ENCODE measurements at places on chromosomes 7 and 10. TPM values are rescaled to one million over a fixed set of nuclear protein-coding genes. Genes with fewer than 3 reads are reported as not detected.

- DNase-seq: no peak
Observed at GRCh38 chr7:80719261-80719660, 80.8 kb downstream of the CD36 start.

DNA sequence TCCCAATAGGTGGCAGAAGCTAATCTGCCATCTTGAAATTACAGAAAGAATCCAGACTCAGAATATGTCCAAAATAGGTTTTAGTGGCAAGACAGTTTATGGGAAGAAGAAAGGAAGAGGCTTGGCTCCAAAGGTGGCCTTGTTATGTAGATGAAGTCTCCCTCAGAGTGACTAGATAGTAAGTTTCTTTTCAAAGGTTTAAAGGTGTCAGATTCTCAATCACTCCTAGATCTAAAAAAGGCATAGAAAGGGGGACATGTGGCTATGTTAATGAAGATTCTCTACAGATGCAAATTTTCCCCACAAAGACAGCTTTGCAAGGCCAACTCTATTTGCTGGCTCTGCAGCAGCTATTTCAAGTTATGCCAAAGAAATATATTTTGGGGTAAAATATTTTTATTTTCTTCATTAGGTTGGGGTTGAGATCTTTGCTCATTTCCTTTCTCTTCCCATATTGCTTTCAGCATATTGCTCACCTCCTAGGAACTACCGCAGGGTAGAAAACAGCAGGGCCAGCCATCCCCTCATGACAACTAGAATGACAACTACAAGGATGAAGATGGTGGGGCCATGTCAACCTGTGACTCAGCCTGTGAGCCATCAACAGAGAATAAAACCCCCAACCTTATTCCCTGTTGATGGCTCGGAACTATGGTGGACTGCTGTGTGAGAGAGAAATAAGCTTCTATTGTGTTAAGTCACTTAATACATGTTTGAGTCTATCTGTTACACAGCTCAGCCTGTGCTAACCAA, 274.0 kb upstream of the GALNT17 start:
- no peak for DNase-seq

Gene HTR5A
- polyA plus RNA-seq: not detected

DNA sequence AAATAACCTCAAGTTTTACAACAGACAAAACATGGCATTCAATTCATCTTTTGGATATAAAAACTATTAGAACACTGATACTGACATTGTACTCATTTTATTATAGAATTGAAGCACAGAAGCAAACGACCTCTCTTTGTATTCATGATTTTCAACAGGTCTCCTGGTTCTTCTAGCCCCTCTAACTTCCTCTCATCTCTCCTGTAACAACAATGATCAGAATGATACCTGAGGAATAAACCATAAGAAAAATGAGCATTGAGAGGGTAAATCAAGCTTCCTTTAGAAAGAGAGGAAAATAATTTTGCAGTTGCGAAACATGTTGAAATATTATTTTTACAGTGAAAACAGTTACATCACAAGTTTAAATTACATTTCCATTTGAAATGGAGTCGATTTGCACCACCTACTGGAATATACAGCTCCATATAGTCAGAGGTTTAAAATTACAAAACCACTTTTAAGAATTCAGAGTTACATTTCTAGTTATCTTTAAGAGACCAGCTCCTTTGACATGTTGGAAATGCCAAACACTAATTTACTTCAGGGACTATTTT, 17.5 kb upstream of the TEX36 start:
- DNase-seq: no peak

- no peak for DNase-seq
Observed at GRCh38 chr10:129398711-129399141, 68.3 kb upstream of the MGMT start.

GRCh38 chr10:36383349-36383748, 741.3 kb upstream of the FZD8 start:
- DNase-seq: no peak

Gene HECW1
- polyA plus RNA-seq: not detected

Gene TRIM4
- 17.9 TPM for polyA plus RNA-seq

GRCh38 chr10:235915-236314, 100.7 kb downstream of the ZMYND11 start:
- DNase-seq: no peak

Gene SPDYE8
- not detected for polyA plus RNA-seq

Gene TMEM60
- polyA plus RNA-seq: 27.6 TPM

DNA sequence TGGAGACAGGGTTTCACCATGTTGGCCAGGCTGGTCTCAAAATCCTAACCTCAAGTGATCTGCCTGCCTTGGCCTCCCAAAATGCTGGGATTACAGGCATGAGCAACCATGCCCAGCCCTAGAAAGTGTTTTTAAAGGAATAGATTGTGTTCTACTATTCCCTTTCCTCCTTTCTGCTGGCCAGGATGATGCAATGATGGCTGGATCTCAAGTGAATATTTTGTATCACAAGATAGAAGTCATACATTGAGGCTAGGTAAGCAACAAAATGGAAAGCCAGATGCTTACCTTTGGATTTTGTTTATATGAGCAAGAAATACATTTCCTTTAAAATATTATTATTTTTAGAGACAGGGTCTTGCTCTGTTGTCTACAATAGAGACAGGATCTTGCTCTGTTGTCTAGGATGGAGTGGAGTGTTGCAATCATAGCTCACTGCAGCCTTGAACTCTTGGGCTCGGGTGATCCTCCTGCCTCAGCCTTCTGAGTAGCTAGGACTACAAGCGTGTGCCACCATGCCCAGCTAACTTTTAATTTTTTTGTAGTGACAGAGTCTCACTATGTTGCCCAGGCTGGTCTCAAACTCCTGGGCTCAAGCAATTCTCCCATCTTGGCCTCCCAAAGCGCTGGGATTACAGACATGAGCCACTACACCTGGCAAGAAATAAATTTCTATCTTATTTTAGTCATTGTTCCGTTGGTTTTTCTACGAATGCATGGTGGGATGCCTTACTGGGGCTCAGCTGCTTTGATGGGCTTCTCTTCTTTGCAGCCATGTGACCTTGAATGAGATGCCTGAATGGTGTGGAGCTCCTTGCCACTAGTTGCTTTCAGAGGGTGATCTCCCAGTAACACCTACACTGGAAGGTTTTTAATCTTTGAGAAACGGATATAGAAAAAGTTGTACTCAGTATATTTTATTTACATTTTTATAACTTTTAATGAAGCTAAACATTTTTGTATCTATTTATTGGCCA, 5.8 kb upstream of the AEBP1 start:
- no peak for DNase-seq

Gene MYL10
- not detected for polyA plus RNA-seq

GRCh38 chr7:47092336-47092735, 489.6 kb downstream of the TNS3 start:
- DNase-seq: no peak

Gene ZNF736
- 1.3 TPM for polyA plus RNA-seq

DNA sequence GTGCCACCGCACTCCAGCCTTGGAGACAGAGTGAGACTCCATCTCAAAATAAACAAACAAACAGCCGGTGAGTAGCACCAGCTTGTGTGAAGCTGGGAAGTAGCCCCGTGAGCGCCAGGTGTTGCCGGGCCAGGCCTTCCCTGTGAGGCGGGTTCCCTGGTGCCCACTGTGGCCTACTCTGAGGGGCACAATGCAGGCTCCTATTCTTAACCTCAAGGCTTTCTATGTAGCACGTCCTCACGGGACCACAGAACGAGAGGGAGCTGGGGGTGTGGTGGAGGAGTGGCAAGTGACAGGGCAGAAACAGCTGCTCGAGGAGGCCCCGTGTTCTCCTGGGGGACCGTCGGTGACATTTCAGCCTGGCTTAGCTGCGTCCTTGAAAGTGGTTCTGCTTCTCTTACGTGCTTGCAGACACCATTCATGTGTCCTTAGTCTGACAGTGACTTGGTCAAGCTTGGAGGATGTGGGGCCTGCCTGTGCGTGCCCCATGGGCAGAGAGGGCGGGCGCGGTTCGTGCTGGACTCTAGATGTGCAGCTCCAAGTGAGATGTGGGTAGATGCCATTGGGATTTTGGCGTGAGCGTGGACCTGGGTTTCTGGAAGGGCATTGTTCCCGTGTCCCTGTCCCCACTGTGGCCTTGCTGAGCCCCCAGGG, 116.6 kb downstream of the NKX6-2 start:
- no peak for DNase-seq

GRCh38 chr10:44006771-44007170, 358.1 kb upstream of the ZNF32 start:
- DNase-seq: no peak

Gene CRHR2
- polyA plus RNA-seq: not detected

- DNase-seq: no peak
Observed at GRCh38 chr10:122078965-122079795, 90.2 kb downstream of the TACC2 start.

Gene NFE2L3
- 10.6 TPM for polyA plus RNA-seq

- DNase-seq: no peak
Observed at GRCh38 chr10:2899246-2899951, 167.9 kb upstream of the PFKP start.

GRCh38 chr10:93488956-93489528, 6.9 kb upstream of the MYOF start:
- DNase-seq: no peak

- no peak for DNase-seq
Observed at GRCh38 chr10:34001087-34001580, 666.7 kb upstream of the NRP1 start.

Gene PHYHIPL
- polyA plus RNA-seq: not detected

GRCh38 chr7:94649450-94649849, 6.5 kb downstream of the SGCE start:
- no peak for DNase-seq

Gene ASIC3
- polyA plus RNA-seq: not detected

- no peak for DNase-seq
Observed at GRCh38 chr10:132107186-132107948, 41.6 kb downstream of the JAKMIP3 start.

DNA sequence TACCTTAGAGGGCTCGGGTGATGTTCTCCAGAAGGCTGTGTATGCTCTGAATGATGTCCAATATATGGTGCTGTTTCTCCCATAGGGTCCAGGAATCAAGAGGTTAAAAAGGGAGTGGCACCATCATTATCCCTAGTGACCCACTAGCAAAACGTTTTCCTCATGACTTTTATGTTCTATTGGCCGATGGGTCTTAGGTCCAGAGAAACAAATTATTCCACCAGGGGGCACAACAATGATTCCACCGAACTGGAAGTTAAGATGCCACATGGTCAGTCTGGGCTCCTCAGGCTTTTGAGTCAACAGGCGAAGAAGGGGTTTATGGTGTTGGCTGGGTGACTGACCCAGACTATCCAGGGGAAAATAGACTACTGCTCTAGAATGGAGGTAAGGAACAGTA, 256.1 kb downstream of the COBL start:
- no peak for DNase-seq

GRCh38 chr7:153638821-153639435, 413.3 kb upstream of the DPP6 start:
- no peak for DNase-seq

Gene CLEC5A
- polyA plus RNA-seq: 15.2 TPM

GRCh38 chr7:97421307-97421930, 303.9 kb downstream of the SDHAF3 start:
- no peak for DNase-seq

Gene CLRN3
- polyA plus RNA-seq: 0.16 TPM

- DNase-seq: no peak
Observed at GRCh38 chr7:115273139-115273772, 351.4 kb downstream of the MDFIC start.

Gene NCF1
- 1,218 TPM for polyA plus RNA-seq

DNA sequence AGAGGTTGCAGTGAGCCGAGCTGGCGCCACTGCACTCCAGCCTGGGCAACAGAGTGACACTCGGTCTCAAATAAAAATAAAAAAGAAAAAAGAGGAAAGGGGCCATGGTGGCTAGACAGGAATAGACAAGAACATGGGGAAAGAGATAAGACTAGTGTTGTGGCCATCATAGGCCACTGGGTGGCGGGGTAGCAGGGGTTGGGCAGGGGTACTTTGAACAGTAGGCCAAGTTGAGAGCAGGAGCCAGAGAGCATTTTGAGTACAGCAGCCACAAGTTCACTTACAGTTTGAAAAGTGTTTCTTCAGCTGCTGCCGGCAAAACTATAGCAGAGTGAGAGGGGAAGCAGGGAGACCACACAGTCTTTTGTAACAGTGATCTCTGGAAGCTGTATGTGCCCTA, 656.0 kb downstream of the CNTNAP2 start:
- no peak for DNase-seq

Gene COG5
- 12.7 TPM for polyA plus RNA-seq

Gene TMEM236
- not detected for polyA plus RNA-seq

DNA sequence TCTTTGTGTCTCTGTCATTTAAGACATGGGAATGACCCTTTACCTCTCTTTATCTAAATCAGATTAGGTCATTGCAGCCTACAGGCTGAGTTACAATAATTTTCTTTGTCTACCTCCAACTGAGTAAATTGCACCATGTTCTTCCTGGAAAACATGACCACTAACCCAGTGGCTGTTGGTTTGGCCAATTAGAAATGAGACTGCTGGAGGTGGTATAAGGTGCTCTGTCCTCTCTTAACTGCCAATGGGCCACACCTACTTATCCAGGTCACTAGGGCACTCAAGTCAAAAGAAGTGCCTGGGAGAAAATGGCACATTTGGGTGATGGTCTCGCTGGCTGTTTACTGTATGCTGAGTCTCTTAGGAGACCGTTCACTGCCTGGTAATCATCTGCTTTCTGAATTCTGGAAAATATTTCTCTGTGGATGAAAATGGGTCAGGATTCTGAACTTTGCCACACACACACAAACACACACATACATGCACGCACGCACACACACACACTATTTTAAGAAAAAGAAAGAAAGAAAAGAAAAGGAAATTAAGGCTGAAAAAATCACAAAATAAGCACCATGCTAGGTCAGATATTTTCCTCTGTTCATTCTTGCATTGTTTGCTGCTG, 16.4 kb downstream of the STAMBPL1 start:
- no peak for DNase-seq

Gene PLPP4
- polyA plus RNA-seq: not detected

- peak; percentile 47 for DNase-seq
Observed at GRCh38 chr10:132248455-132249225, 59.1 kb downstream of the STK32C start.

GRCh38 chr7:112892263-112892662, 102.1 kb upstream of the TMEM168 start:
- DNase-seq: no peak

DNA sequence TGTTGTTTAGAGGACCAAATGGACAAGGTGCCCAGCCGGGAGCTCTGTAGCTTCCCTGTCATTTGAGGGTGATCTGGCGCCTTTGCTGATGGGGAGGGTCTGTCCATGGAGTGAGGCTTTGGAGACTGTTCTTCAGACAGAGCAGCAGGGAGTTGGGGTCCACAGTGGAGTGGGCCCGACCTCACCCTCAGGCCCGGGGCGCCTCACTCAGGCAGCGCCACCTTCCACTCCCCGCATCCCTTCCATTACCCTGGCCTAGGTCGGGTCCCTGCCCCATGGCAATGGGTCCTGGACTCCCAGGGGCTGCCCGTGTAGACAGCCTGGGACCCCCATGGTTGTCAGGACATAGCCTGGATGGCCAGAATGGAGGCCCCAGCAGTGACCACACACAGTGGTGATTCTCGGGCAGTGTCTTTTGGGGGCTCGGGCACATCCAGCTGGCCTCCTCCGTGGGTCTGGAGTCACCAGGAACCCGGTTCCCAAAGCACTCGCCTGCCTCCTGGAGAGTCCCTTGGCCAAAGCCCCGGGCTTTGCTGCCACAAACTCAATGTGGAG, 38.5 kb downstream of the TCERG1L start:
- no peak for DNase-seq

Gene GRB10
- polyA plus RNA-seq: 1.1 TPM

Data from CD14-positive monocyte (primary cell).